Astrocyte of the spinal cord (primary cell): ENCODE measurements at places on chromosomes 2 and 18.

GRCh38 chr2:239819974-239820555 is 205.1 kb downstream of the NDUFA10 start:
- no peak for DNase-seq

DNA sequence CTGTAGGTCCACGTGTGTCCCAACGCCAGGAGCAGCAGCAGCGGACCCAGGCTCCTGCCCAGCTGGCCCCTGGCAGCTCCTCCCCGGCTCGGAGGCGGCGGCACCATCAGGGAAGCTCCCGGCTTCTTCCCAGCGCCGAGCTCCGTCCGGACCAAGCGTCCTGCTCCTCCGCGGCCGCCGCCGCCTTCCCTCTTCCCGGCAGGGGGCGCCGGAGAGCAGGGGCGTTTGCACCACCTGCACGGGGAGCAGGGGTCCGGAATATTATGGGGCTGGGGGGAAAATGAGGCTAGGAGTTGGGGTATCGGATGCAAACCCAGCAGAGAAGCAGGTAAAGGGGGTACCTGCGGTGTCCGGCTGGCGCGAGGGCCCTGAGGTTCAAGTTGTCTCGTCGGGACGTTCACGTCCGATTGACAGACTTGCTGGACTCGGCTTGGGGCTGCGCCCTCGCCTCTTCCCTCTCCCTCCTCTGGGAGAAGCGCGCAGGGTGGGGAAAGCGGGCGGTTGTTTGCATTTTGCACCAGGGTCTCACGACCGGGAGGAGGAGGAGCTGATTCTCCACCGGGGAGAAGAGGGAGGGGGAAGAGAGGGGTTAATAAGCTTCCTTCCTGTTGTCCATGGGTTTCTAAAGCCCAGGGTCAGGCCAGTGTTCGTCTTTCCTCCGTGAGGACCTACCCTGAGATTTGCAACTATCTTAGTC is at the start of gene CCBE1:
TSS of gene CCBE1 (minus strand) at position 188 of the 697 bp plus-strand sequence.
- DNase-seq: peak; percentile 86

GRCh38 chr2:110819711-110820110 is 87.3 kb downstream of the ACOXL start:
- no peak for DNase-seq

DNA sequence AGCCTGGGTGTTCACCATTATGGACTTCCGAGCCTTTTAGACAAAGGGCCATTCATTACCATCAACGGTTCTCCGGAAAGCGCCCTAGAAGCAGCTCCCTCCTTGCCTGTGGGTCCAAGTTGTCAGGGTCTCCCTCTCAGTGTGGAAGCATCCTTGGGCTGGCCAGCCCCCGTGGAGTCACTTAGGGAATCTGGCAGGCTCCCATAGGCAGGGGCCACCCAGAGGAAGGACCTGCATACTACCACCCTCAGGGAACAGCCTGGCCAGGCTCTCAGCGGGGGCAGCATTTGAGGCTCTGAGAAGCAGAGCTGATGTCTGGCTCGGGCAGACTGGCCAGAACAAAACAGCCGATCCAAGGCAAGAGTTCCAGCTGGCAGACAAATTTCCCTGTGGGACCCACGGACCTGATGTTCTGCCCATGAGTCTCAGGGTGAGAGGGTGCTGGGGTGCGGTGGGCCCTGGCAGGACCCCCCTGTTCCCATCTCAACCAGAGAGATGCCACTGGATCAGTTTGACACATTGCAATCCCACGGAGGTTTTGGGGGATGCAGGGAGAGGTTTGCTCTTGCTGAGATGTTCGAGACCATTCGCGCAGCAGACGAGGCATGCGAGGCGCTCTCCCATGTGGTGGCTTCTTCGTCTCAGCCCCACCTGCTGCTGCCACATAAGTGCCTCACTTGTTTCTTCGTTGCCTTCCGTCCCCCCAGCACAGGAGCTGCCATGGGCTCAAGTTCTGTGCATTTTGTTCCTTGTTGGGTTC is 56.9 kb downstream of the ACKR3 start:
- no peak for DNase-seq

DNA sequence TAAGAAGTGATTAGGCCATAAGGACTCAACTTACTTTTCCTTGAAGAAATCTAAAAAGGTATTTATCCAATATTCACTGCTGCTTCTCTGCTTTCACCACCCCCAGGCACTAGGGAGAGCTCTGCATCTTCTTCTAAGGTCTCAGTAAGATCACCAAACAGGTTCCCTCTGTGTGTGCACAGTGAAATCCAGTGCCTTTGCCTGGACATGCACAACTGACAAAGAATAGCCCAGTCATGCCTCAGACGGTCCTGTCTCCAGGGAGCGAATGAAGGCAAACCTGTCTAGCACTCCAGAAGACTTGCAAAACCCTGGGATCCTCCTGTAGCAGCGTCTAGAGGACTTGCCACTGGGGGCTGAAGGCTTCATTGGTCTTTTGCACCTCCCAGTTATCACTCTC is 344.5 kb upstream of the LRATD1 start:
- DNase-seq: no peak

DNA sequence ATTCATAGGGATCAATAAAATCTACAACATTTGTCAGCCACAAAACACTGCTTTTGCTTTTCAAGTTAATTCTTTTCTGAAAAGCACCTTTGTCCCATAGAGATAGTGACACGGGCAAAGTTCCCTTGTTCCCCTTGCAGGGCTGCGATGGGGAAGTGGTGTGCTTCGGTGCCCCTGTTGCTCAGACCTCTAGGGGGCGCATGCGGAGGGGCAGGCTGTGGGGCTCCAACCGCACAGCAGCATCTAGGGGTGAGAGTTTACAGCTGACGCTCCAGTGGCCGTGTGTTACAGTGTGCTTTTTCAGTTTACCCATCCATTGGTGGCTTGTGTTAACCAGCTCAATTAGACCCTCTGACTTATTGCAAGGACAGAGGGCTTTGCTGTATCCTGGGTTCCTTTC is 1432.2 kb upstream of the ACVR2A start:
- DNase-seq: no peak

GRCh38 chr2:222698276-222698675 is 26.8 kb downstream of the MOGAT1 start:
- no peak for DNase-seq

DNA sequence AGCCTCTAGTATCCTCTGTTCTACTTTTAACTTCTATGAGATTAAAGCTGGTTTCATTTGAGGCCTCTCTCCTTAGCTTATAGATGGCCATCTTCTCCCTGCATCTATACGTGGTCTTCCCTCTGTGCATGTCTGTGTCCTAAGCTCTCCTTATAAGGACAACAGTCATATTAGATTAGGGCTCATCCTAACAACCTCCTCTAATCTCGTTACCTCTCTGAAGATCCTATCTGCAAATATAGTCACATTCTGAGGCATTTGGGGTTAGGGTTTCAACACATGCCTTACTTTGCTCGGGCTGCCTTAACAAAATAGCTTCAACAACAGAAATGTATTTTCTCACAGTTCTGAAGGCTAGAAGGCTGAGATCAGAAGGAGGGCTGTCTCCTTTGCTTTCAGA is 11.6 kb upstream of the APOB start:
- DNase-seq: no peak

GRCh38 chr2:232351686-232352510 is 26.7 kb upstream of the ALPP start:
- no peak for DNase-seq

GRCh38 chr2:118061135-118061955 is 26.9 kb upstream of the INSIG2 start:
- peak; percentile 67 for DNase-seq

- no peak for DNase-seq
Observed at GRCh38 chr2:45664635-45665261, 13.3 kb downstream of the PRKCE start.
